Smooth muscle cell of the umbilical artery (primary cell): ENCODE measurements at places on chromosomes 5 and 9. TPM values are rescaled to one million over a fixed set of nuclear protein-coding genes. Genes with fewer than 3 reads are reported as not detected.

SIMC1 gene
- 7.4 and 9.4 TPM in 2 replicates for total RNA-seq

LCN1 gene
- total RNA-seq = 0.59 TPM in 1 of 2 replicates, not detected in the other

OR1L6 gene
- total RNA-seq = not detected in 2 replicates

ARID3C gene
- 0.18 TPM in 1 of 2 replicates, not detected in the other for total RNA-seq

PDZD2 gene
- total RNA-seq = under 0.01 and 0.05 TPM in 2 replicates

PCDHGA11 gene
- total RNA-seq = 12.5 and 19.4 TPM in 2 replicates

C9orf85 gene
- 13.0 and 18.4 TPM in 2 replicates for total RNA-seq

CHSY3 gene
- 43.7 and 53.7 TPM in 2 replicates for total RNA-seq

PPP1R2B gene
- 0.05 TPM in 1 of 2 replicates, not detected in the other for total RNA-seq
